ENCODE measurements at places on chromosomes 5 and 9.

GRCh38 chr9:88997646-88998045, 6.4 kb downstream of the S1PR3 start:
- DNase-seq, result no peak

- no peak for DNase-seq
These were observed 6.3 kb downstream of the ROR2 start for GRCh38 chr9:91943478-91944470.

DNA sequence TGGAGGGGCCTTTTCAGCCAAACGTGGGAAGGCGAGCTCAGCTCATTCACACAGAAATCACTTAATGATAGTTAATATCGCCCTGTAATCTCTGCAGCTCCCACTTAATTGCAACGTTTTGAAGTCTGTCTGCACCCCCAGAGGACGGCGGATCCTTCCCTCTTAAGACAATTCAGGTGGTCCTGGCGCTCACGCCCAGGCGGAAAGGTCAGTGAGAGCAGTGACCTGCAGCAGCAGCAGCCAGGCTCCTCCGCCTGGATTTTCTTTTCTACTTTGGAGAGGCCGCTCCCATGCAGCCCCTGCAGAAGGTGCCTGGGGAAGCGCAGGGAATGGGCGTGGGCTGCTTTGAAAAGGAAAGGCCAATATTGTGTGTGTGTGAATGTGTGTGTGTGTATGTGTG, 400.9 kb upstream of the IRX1 start:
- DNase-seq, result no peak

DNA sequence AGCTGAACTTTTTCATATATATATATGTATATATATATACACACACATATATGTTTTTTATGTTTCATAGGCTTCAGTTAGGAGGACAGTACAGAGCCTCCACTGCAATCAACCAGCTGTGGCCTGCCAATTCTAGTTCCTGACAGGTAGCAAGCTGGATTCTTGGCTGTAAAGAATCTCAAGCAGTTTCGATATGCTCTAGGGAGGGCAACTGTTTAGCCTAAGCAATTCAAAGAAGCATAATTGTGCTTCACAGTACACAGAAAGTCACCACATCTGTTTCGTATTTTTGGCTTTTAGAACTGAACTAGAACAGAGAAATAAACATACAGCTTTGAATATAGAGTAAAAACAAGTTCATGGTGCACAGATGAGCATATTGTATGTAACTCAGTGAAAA, 152.4 kb upstream of the ARRDC3 start:
- no peak for DNase-seq
